ENCODE measurements at places on chromosomes 4 and X.

DNA sequence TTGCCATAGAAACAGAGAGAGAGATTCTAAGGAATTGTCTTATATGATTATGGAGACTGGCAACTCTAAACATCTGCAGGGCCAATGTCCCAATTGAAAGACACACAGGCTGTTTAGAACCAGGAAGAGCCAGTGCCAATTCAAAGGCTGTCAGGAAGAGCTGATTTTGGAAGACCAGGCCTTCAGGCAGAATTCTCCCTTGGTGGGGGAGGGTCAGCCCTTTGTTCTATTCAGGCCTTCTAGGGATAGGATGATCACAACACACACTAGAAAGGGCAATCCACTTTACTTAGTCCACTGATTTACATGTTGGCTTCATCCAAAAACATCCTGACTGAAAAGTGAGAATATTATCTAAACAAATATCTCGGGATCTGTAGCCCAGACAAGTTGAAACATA lies 15.2 kb downstream of the C4orf46 start:
- no peak for DNase-seq

GRCh38 chr4:75916091-75916661 lies 13.9 kb upstream of the PPEF2 start:
- DNase-seq, result no peak

DNA sequence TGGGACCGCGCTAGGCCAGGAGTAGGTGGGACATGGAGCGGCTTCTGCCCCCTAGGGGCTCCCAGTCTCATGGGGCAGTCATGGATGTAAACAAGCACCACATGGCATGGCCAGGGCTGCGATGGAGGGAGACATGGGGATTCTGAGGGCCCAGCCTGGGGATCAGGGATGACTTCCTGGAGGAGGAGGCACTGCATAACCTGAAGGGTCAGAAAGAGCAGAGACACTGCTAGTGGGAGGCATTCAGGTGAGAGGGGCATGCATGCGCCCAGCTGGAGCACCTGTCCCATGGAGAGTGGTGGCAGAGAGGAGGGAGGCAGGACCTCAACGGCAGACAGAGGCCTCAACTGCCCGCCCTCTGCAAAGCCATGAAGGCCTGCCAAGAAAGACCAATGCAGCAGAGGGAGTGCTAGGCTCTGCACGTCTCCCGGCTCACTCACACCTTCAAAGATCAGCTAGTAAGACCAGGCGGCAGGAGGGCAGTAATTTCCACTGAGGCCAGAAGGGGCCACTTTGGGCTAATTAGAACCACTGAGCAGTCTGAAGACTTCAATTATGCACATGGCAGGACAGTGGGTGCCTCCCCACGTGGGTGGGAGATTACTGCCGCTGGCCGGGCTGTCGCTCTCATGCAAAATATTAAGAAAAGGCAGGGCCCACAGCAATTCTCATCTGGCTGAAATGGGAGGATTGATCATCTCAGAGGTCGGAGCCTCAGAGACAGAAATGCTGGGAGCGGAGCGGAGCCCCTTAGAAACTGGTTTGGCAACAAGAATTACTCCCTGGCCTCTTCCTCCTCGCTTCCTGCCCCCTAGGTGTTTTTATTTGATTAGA lies 69.6 kb downstream of the PPP2R2C start:
- DNase-seq, result no peak

- DNase-seq, result no peak
Measured at GRCh38 chr4:29005838-29006237, 1714.3 kb upstream of the PCDH7 start.

DNA sequence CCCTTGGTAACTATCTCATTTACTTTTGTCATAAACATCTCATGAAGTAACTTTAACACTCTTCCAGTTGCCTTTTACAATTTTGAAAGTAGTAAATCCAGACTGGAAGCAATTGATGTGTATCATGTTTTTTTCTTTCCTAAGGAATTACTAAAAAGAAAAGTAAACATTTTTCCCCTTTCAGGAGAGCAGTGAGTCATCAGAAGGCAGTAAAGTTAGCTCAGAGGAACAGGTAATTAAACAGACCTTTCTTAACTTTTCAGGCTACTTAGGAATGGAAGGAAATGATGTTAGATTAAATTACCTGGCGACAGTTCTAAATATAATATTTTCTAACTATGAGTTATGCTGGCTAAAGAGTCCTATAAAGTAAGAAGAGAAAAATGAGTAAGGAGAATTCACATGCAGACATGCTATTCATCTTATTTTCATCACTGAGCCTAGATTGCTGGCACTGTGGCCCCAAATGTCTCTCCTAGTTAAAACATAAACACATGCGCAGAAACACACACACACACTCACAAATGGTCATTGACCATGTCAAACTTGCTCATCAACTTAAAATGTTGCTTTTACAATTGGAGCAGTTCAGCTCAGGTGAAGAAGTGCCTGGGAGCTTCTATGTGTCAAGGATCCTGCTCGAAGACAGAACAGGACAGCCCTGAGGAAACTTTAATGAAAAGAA lies 9.3 kb downstream of the DMP1 start:
- DNase-seq, result no peak

DNA sequence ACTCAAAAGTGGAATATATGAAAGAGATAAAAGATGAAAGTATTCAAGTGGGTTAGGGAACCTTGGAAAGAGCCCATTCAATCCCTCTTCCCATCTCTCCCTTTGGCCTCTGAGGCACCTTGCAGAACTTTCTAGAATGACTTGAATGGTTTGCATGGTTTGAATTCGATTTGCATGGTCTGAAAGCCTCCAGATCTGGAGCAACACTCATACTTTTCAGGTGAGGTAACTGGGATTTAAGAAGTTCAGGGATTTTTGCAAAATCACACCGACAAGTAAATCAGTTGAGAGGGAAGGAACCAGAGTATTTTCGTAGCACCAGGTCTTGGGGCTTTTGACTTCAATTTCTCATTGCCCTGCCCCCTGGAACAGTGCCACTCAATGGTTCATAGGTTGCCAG lies 476.0 kb upstream of the FTHL17 start:
- DNase-seq, result no peak

DNA sequence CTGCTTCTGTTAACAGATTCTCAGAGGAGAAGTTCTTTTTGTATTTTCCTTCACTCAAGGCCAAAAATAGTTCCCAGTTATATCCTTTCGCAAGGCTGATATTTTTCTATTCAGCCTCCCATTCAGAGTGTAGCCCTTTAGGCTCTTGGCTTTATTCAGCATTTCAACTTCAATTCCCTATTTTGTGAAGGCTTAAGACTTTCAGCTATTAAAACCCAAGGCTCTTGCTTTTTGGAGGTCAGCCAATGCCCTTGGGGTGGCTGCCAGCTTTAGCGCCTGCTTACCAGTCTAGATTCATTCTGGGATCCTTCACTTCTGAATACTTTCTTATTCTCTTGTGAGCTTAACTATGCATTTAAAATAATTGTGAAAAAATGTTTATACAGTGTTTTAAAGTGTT lies 57.3 kb upstream of the ADGRA3 start:
- DNase-seq, result no peak

- no peak for DNase-seq
Measured at GRCh38 chr4:189048119-189048518, 892.6 kb upstream of the FRG1 start.

GRCh38 chrX:45208121-45208856 lies 7.6 kb upstream of the DIPK2B start:
- no peak for DNase-seq

GRCh38 chrX:40260146-40260747 lies 162.5 kb upstream of the BCOR start:
- DNase-seq, result no peak

GRCh38 chrX:114580336-114580735 lies 3.5 kb upstream of the HTR2C start:
- DNase-seq, result no peak

- no peak for DNase-seq
Measured at GRCh38 chr4:10161840-10162239, 45.2 kb upstream of the WDR1 start.

DNA sequence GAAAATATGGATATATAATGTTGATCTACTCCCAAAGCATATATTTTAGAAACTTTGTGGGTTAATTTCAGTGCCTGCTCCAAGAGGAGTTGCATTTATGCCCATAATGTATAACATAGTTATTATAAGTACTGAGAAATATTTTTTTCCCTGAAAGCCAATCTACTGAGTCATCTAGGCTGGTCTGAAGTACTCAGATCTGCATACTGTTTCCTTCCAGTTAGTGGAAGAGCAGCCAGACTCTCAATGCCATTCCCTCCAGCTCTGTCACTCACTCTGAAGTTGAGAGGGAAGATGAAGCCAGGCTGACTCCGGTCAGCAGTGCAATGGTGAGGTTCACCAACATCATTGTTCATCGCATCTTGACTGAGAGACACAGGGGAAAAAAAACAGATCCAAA lies 505.1 kb downstream of the PPARGC1A start:
- no peak for DNase-seq

DNA sequence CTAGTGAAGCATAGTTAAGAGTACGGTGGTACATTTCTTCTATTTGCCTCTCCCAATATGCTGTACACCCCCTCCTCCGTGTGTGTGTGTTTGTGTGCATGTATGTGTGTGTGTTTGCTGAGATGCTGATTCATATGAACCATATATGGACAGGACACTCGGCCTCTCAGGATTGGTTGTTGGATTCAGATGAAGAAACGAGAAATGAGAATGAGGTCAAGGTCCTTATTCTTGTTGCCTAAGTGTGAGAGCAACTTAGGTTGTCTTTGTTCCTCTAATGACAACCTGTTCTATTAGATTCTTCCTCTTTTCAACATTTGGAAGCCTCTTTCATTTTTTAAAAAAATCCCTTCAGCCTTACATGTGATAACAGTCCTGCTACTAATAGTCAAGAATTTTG lies 1387.6 kb downstream of the STIM2 start:
- DNase-seq, result no peak

DNA sequence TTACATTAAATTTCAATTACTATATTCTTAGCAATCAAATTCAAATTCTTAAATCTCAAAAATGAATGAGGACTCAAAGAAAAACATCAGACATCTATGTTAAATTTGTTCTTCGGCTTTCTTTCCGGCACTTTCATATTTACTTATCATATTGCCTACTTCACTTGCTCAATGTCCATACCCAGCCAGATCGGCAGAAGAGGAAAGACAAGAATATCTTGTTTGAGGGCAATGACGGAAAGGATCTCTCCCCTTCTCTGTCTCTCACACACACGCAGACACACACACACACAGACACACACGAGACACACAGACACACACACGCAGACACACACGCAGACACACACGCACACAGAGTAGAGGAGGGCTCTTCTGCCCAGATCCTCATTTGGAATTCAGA lies 13.2 kb upstream of the IRF2 start:
- DNase-seq, result no peak

- no peak for DNase-seq
Measured at GRCh38 chrX:84133023-84133422, 55.0 kb downstream of the RPS6KA6 start.

GRCh38 chrX:555725-556666 lies 74.6 kb upstream of the SHOX start:
- no peak for DNase-seq

- DNase-seq, result peak; percentile 1
Measured at GRCh38 chrX:12319003-12319519, 180.8 kb downstream of the FRMPD4 start.

GRCh38 chr4:41141900-41142299 lies 72.4 kb downstream of the APBB2 start:
- DNase-seq, result no peak

GRCh38 chrX:78923198-78924015 lies 21.8 kb upstream of the P2RY10 start:
- no peak for DNase-seq

GRCh38 chr4:55330241-55330640 lies 15.8 kb upstream of the SRD5A3 start:
- DNase-seq, result no peak

DNA sequence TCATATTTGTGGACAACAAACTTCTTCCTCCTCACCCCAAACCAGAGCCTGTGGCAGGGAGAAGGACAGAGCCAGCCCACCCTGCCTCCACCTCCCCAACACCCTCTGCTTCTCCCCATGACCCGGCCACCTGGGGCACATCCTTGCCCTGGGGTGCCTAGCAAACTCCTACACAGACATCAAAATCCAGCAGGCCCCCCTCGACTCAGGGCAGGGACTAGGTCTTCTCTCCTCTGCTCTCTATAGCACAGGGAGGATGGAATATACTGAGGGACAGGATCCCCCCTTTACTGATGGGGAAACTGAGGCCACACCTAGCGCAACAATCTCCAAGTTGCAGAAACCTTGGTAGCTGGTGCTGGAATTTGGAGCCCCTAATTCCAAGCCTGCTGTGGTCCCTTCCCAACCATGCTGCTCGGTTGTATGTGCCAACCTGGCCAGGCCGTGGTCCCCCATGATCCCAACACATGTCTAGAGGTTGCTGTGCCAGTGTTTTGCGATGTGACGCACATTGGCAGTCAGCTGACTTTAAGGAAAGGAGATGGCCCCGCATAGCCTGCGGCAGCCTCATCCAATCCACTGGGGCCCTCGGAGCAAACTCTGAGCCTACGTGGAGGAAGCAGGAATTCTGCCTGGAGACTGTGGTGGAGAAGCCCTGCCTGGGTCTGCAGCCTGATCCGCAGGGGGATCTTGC lies 53.9 kb upstream of the ADRA2C start:
- DNase-seq, result no peak

DNA sequence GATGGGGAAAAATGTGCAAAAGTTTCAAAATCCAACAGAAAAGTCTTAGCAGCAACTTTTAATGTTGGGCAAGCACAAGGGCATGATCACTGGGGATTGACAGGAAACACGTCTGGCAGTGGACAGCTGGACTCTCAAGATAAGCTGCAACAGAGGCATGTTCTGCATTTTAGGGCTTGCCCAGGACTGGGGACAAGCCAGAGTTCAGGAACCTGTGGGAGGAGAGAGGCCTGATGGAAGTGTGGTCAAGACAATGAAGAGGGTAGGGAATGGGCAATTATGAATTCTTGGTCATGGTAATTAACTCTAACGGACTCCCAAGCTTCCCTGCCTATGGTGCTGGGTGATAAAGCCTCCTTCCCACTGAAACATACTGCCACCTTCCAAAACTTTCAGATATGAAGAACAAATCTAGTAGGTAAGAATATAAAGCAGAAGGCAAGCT lies 48.4 kb downstream of the ANXA3 start:
- no peak for DNase-seq

- DNase-seq, result no peak
Measured at GRCh38 chr4:76990288-76991080, 40.9 kb downstream of the SEPTIN11 start.

- no peak for DNase-seq
Measured at GRCh38 chrX:48498374-48498809, 10.4 kb upstream of the PORCN start.

DNA sequence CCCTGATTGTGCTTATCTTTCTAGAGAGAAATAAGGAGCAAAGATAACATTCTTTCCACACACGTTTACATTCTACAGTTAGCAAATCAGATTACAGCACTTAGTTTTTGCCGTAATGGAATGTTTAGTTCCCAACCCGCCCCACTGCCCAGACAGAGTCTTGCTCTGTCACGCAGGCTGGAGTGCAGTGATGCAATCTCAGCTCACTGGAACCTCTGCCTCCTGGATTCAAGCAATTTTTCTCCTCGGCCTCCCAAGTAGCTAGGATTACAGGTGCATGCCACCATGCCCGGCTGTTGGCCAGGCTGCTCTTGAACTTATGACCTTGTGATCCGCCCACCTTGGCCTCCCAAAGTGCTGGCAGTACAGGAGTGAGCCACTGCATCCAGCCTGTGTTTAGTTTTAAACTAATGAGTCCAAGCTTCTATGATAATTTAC lies 8.4 kb upstream of the PRPS1 start:
- DNase-seq, result no peak

GRCh38 chrX:134658760-134659023 lies 421 bp upstream of the PLAC1 start:
- peak; percentile 44 for DNase-seq

- no peak for DNase-seq
Measured at GRCh38 chrX:18674417-18674787, 2.5 kb upstream of the RS1 start.

- no peak for DNase-seq
Measured at GRCh38 chr4:189786447-189786846, 154.2 kb upstream of the FRG1 start.

Measured in NCI-H2081 treated with DMSO at 0.1 percent for 48 hours (cell line).